Tibial nerve (tissue), 4 donors: ENCODE measurements at places on chromosomes 2 and 18.

DNA sequence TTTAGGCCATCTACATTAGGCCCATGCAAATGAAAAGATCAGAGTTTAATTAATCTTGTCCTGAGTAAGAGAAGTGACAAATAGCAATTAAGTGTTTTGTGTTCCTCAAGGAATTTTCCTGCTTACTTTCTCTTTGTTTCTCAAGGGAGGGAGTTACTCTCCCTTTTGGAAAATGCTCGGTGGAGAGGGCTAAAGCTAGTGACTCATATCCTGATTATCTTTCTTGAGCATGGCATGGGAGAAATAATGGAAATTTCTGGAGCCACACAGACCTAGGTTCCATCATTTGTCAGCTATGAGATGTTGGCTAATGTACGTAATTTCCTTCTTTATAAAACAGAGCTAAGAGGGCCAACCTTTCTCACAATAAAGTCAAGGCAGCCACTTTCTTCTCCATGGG, 177.1 kb downstream of the ETAA1 start:
- no peak for DNase-seq

DNA sequence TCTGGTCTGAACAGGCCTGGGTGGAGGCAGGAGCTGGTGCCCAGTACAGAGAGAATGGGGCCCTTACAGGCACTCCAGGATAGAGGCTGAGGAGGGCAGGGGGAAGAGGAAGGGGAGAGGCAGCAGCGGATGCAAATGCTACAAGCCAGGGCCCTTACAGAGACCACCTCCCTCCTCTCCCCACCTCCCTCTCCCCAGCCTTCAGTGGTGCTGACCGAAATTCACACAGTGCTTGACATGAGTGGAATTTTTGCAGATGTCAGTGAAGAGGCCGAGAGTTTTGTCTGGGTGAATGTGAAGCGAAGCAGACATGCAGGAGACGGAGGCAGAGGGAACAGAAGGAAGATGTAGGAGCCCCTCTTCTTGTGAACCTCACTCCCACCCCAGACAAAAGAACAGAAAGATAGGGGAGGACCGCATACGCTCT, 31.9 kb downstream of the CIB4 start:
- no peak for DNase-seq

DNA sequence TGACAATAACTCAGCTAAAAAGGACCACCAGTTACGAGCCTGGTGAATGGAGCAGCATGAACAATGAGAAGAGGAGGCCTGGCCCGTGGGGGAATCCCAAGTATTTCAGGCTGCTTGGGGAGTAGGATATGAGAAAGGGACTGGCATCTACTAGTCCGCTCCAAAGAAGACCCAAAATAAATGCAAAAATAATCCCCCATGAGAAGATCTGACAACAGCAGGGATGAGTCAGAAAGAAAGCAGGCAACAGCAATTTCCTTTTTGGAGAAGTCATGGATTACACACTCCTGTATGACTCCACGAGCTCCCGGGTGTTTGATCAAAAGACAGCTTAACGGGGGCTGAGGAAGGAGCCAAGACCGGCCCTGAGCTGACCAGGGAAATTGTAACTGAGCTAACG, 111.4 kb downstream of the SOX11 start:
- no peak for DNase-seq

DNA sequence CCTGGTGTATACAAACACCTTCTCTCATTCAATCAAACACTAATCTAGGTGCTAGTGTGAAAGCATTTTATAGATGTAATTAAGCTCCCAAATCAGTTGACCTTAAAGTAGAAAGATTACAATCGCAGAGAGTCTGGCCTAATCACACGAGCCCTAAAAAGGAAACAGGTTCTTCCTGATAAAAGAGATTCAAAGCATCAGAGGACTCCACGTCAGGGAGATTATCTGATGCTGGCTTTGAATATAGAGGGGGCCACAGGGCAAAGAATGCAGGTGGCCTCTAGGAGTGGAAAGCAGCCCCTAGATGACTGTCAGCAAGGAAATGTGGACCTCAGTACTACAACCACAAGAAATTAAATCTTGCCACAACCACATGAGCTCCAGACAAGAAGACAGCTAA, 28.2 kb upstream of the ZC3H15 start:
- no peak for DNase-seq

DNA sequence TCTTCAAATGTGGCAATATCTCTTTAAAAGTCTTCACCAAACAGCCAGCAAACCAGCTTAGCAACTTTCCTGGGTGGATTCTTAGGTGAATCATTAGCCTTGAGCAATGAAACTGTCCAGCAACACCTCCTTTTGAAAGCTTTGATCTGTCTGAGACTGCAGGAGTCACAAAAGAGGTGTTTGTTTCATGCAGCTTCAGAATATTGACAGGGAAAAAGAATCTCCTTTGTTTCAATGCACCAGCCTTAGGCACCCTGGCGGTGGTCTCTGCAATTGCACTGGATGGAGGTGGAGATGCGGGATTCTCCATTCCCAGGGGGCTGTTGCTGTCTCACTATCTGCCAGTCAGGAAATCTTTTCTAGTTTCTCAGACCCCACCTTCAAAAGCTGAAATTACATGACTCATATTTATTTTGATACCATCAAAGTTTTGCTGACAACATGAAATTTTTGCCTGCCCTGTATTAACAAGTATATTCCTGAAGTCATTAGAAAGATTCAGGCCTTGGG, 76.0 kb upstream of the DSG1 start:
- no peak for DNase-seq

DNA sequence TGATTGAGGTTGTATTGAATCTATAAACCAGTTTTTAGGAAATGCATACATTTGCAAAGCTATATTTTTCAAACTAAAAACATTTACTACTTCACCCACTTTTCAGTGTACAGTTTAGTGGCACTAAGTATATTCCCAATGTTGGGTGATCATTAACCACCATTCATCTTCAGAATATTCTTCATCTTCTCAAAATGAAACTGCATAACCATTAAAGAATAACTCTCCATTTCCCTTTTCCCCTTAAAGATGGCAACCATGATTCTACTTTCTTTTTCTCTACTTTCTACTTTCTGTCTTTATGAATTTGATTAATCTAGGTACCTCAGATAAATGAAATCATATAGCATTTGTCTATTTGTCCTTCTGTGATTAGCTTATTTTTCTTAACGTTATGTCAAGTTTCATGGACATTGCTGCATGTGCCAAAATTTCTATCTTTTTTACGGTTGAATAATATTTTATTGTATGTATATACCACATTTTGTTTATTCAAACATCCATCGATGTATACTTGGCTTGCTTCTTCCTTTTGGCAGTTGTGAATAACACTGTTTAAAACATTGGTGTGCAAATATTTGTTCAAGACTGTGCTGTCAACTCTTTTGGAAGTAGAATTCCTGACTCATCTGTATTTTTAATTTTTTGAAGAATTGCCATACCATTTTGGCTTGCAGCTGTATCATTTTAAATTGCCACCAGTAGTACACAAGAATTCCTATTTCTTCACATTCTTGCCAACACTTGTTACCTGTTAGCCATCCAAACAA, 104.9 kb downstream of the RPRM start:
- no peak for DNase-seq

DNA sequence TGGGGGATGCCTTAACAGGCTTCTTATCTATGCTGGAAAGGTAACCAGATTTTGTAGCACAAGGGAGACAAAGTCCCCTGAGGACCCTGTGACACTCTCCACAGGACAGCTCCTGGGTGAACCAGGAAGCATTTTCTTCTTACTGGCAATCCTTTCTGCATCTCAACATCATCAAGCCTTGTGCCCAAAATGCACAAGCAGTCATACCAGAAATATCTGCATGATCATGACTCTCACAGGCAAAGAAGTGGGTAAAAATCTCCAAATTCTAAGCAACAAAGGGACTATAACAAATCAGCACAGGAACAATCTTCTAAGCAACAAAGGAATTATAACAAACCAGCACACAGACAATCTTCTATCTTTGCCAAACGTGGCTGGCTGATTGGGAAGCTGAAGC, 99.1 kb upstream of the CD226 start:
- no peak for DNase-seq

DNA sequence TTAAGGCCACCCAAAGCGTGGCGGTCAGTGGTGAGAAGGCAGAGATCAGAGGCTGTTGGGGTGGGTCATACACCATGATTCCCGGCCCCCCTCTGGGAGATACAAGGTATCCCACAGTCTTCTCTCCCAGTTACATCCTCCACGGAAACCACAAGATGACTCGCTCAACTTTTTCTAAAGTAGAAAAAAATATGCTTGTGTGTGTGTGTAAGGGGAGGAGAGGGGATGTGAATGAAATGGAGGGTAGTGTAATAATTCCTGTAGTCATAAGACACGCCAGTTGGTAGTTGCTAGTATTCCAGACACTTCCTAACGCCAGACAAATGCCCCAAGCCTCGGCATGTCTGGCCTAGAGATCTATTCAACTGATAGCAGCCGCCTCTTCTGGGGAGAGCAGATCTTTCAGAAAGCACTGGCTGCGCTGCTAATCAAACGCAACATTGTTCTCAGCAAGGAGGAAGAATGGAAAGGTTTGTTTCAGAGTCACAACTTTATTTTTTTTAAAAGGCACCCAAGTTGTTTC, 143.5 kb downstream of the TGIF1 start:
- peak; percentile 39 for DNase-seq

DNA sequence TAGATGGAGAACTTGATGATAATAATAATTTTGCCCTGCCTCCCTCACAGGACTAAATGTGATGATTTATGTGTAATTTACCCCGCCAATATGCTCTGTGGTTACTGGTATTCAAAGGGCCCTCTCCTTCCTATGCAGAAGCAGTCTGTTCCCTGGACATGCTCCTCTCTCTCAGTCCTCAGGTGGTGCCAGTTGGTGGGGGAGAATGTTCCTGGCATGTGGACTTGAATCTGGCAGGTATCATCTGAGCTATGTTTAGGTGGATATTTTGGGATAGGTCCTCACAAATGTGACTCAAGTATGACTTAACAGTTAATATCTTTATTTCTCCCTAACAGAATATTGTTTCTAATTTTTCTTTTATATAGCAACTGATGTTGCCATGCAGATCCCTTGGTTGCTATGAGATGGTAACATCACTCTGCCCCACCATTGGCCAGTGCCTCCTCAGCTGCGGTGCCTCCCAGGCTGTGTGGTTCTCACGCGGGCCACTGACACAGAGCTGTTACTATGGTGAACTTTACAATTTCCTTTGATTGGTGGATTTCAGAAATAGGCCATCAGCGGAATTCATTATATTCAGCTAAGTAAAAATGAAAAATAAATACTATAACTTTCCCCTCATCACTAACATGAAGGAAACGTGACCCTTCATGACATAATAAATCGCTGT, 106.7 kb upstream of the PELI1 start:
- DNase-seq: no peak

- no peak for DNase-seq
Observed at GRCh38 chr18:74914052-74914591, 294.8 kb downstream of the PTGR3 start.

- DNase-seq: no peak
Observed at GRCh38 chr2:9261231-9261883, 54.7 kb downstream of the ASAP2 start.
